ENCODE measurements at places on chromosomes 11 and 22. TPM values are rescaled to one million over a fixed set of nuclear protein-coding genes. Genes with fewer than 3 reads are reported as not detected.

The XBP1 gene
- 341 TPM for total RNA-seq

The KRTAP5-10 gene
- total RNA-seq = not detected

The PGA5 gene
- total RNA-seq = 0.55 TPM

DNA sequence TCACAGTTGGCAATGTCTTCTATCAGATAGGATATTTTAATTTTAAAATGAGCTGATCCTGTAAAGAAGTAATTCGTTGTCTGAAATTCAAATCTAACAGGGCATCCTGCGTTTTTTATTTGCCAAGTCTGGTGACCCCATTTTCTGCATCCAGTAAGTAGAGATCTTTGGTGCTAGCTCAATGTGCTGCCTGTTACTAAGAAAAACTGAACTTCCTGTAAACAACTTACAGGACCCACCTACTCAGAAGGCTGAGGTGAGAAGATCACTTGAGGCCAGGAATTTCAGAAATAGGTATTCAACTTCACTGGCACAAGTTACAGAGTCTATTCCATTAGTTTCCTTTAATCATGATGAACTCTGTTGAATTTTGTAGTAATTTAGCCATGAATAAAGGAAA, 4.0 kb downstream of the ARL14EP start:
- no peak for DNase-seq

GRCh38 chr11:8808226-8808585, 102.8 kb upstream of the AKIP1 start:
- DNase-seq = no peak

- DNase-seq = no peak
Observed at GRCh38 chr11:10410844-10411200, 44.2 kb upstream of the AMPD3 start.

DNA sequence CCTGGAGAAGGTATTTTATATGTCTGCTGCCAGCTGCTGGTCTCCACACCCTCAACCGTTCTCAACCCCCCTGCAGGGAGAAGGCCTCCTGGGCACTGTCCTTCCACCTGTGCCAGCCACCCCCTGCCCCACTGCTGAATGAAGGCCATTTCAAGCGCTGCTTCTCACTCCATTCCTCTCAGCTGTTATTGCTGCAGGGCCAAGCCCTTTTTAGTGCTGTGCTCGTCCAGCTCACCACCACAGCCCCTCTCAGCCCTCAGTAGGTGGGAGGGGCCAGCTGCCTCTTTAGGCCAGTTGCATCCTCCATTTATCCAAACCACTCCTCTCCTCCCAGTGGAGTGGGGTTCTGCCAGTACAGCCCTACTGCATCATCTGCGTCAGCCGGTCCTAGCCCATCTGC, 1.8 kb upstream of the WBP2NL start:
- DNase-seq = no peak

GRCh38 chr11:7501894-7502293, 11.9 kb upstream of the PPFIBP2 start:
- DNase-seq = no peak

GRCh38 chr11:6876914-6877313, 489 bp downstream of the OR10A4 start:
- DNase-seq = no peak

DNA sequence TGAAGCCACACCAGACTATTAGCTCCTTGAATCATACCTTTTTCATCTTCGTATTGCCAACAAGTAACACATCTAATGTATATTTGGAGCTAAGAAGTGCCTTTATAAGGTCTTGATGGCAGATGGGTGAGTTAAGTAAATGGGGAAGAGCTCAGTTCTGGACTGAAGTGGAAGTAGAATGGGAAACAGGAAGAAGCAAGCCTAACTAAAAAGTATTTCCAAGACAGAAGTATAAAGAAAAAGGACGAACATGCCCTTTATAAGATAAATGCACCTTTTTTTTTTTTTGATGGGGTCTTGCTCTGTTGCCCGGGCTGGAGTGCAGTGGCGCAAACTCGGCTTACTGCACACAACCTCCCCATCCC, 14.5 kb downstream of the CRTAM start:
- no peak for DNase-seq

DNA sequence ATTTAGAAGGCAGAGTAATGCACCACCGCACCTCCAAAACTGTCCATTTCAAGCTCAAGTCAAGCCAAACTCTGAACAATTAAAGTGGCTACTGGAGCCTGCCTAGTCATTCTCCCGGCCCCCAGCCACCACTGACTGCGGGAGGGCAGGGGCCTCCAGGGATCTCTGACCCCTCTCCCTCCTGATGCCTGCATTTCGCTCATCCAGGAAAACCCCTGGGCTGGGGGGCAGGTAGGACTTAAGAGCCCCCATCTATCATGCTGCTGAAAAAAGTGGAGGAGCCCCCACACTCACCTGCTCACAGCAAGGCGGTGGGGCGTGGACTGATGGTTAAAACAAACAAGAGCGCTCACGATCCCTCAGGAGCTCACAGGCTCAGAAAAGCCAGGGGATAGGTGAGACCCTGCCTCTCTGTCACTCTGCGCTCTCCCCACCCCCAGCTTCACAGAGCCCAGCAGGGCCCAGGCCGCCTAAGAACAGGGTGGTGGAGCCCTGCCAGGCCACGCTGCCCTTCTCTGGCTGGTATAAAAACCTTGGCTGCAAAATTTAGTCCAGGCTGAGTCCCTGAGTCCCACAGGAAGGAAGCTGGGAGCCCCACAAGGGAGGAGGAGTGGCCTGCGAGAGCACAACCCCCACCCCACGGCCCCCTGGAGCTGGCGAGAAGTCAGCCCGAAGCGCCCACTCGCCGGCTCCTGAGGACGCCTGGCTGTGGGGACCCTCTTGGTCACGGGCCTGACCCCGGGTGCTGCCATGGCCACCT, 21.0 kb upstream of the MOB2 start:
- DNase-seq = no peak
